ENCODE measurements at places on chromosomes 1 and 21.
A peak's percentile ranks its signal among the peaks of the same experiment; 100 is the strongest.

GRCh38 chr1:87335175-87335884, 6.7 kb downstream of the LMO4 start:
- DNase-seq: peak; percentile 75

- DNase-seq: no peak
Observed at GRCh38 chr1:17658837-17659236, 96.3 kb upstream of the ACTL8 start.

DNA sequence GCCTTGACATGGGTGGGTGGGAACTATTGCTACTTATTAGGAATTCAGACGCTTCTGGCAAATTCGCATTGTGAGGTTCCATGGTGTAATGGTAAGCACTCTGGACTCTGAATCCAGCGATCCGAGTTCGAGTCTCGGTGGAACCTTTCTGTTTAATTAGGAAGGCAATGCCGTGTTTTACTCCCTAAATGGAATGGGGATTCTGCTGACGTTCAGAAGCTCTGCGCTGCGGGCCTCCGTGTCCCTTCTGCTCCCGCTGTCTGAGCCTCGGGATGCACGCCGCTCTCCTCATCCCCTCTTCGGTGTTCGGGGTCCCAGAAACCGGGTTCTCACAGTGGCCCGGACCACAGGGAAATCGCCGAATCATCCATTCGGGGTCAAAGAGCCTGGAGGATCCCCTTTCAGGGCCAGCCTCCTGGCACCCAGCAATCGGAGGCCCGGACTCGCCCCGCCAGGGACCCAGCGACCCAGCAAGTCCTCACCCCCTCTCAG, 280.3 kb downstream of the FAM72C start:
- no peak for DNase-seq

- no peak for DNase-seq
Observed at GRCh38 chr1:63112155-63112900, 210.0 kb upstream of the FOXD3 start.

DNA sequence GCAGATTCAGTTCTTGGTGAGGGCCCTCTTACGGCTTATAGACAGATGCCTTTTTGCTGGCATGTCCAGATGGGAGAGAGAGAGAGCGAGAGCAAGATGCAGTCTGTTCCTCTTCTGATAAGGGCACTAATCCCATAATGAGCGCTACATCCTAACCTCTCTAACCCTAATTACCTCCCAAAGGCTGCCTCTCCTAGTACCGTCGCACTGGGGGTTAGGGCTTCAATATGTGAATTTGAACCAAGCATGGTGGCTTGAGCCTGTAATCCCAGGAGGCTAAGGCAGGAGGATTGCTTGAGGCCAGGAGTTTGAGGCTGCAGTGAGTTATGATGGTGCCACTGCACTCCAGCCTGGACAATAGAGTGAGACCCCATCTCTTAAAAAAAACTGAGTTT, 10.5 kb upstream of the SDE2 start:
- no peak for DNase-seq

GRCh38 chr21:32299695-32300094, 1.0 kb downstream of the MRAP start:
- no peak for DNase-seq

DNA sequence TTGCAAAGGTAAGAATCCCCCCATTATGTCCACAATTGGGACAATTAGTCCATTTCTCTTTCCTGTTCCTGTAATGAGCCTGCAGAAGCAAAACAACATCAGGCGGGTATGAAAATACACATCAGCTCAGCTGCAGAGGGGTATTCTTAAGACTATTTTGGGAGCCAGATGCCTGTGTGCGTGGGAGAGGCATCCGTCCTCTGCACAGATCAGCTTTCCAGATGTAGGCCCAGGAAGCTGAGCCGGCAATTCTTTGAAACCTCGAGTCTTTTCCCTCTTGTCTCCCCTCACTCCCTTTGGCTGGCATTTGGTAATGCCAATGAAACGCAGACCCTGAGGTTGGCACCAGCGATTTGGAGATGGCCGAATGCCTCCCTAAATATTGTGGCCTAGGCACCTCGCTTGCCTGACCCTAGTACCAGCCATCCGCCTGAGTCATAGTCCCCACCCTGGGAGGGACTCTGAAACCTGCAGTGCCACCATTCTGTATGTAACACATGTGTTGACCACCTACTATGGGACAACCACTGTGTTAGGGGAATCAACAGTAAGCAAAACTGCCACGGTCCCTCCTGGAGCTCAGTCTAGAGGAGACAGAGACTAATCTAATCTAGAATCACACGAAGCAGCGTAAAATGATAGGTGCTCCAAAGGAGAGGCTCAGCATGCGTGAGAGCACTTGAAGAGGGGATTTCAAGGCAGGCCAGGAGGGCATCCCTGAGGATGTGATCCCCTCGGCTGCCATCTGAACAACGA, 603.0 kb downstream of the MATN1 start:
- DNase-seq: no peak

GRCh38 chr1:234018816-234019215, 114.3 kb downstream of the SLC35F3 start:
- no peak for DNase-seq

DNA sequence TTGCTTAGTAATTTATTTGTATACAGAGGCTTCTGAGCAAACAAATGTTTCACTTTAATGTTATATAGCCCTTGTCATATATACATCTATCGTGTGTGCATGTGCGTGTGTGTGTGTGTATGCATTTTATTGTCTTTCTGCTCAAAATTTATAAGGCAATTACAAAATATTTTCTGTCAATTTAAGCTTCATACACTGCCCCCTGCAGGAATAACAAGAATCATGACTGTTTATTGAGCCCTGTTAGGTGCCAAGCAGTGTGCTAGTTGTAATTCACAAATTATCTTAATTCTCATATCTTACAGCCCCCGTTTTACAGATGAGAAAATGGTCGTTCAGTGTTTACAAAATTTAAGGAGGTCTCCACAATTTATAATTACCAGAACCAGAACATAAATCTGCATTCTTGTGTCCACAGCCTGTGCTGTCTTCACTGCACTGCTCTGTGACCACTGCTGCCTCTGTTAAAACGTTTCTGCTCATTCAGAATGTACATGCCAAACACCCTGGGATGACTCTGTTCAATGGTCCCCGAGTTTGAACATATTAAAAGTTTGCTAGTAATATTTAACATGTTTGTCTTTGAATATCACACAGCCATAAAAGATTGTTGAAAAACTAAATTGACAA, 181.3 kb downstream of the ATP6V1G3 start:
- DNase-seq: no peak

GRCh38 chr1:51790385-51790784, 88.1 kb downstream of the NRDC start:
- no peak for DNase-seq

DNA sequence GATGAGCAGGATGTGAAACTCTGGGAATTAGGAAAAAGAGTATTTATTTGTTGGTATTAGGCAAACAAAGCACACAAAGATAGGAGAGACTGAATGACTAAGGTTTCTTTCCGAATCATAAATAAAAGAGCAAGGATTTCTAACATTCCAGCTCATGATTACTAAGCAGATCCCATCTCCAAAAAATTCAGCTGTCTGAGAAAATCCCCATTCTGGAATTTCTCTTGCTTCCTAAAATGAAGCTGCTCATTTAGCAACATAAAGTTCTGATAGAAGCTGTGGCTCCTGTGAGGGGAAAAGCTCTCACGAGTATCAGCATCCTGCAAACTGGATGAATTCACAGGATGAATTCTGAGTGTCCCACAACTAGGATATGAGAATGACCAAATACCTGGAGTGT, 6.7 kb upstream of the SH2D5 start:
- no peak for DNase-seq

- DNase-seq: no peak
Observed at GRCh38 chr1:230379928-230380327, 46.2 kb downstream of the PGBD5 start.

- peak; percentile 37 for DNase-seq
Observed at GRCh38 chr1:59947047-59947938, 20.7 kb upstream of the CYP2J2 start.

GRCh38 chr1:115052454-115053083, 22.9 kb downstream of the TSHB start:
- DNase-seq: no peak

DNA sequence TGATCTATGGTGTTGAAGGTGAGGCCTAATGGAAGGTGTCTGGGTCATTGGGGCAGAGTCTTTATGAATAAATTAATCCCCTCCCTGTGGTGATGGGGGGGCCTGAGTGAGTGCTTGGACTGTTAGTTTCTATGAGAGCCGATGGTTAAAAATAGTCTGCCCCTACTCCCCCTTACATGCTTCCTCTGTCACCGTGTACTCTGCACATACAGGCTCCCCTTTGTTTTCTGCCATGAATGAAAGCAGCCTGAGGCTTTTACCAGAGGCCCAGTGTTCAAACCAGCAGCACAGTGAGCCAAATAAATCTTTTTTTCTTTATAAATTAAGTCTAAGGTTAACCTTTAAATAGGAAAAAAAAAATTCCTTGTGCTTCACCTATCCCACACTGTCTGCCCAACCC, 657.0 kb downstream of the AMY1C start:
- DNase-seq: no peak

DNA sequence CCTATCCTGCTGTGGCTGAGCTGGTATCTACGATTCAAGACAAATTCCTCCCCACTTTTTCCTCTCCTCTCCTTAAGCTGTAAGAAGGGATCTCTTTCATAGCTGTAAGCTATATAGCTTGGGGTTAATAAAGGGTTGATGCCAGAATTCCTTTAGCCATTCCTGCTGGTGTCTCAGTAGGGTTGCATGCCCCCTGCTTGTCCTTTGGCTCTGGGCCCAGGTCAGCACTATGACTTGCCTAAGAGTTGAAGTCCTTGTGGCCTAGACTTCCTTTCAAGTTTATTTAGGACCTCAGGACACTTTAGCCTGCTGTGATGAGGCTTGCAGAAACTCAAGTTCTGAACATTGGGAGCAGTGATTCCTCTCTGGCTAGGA, 270.0 kb downstream of the AMY1C start:
- DNase-seq: no peak
